A549 treated with CORT108297 at 1 μM for 4 hours (cell line): ENCODE measurements at places on chromosomes 11 and 22. TPM values are rescaled to one million over a fixed set of nuclear protein-coding genes. Genes with fewer than 3 reads are reported as not detected.

Gene MS4A14
- not detected in 5 replicates for total RNA-seq

Gene TUB
- 5.4 to 8.4 TPM (median 7.6 TPM) in 5 replicates for total RNA-seq

Gene CARNS1
- total RNA-seq, result 0.09 to 0.29 TPM (median 0.21 TPM) in 5 replicates

Gene OR8D1
- total RNA-seq, result not detected in 5 replicates

Gene CXCR5
- 0.07 to 0.13 TPM (median 0.11 TPM) in 5 replicates for total RNA-seq

Gene CSKMT
- 10.5 to 19.1 TPM (median 16.3 TPM) in 5 replicates for total RNA-seq

Gene DPP3
- total RNA-seq, result 50.3 to 58.1 TPM (median 55.8 TPM) in 5 replicates

Gene ARHGEF17
- total RNA-seq, result 8.4 to 13.9 TPM (median 13.6 TPM) in 5 replicates

Gene ZNF214
- 0.57 to 1.1 TPM (median 0.79 TPM) in 5 replicates for total RNA-seq

Gene SLC6A5
- total RNA-seq, result not detected in 5 replicates

Gene APOA4
- total RNA-seq, result not detected in 5 replicates

Gene TEX54
- not detected in 5 replicates for total RNA-seq

Gene SLC16A8
- not detected in 5 replicates for total RNA-seq

Gene GTSE1
- 29.8 to 36.2 TPM (median 33.5 TPM) in 5 replicates for total RNA-seq

Gene KDM4F
- total RNA-seq, result not detected in 5 replicates

Gene HTR3A
- total RNA-seq, result not detected in 5 replicates

Gene SLC22A8
- total RNA-seq, result not detected in 5 replicates

Gene LUZP2
- not detected in 5 replicates for total RNA-seq

Gene CHRM1
- total RNA-seq, result 0.02 to 0.16 TPM (median 0.03 TPM) in 4 of 5 replicates, not detected in the other

Gene ADORA2A
- total RNA-seq, result 0.59 to 1.0 TPM (median 0.89 TPM) in 5 replicates

Gene SCUBE2
- total RNA-seq, result 0.38 to 0.82 TPM (median 0.43 TPM) in 5 replicates

Gene MS4A3
- total RNA-seq, result not detected in 5 replicates

Gene MED17
- 20.0 to 22.5 TPM (median 20.8 TPM) in 5 replicates for total RNA-seq

Gene OR2D3
- not detected in 5 replicates for total RNA-seq

Gene CDHR5
- total RNA-seq, result 0.03 to 0.08 TPM in 2 of 5 replicates, not detected in the others

Gene NTM
- total RNA-seq, result not detected in 5 replicates

Gene IL10RA
- total RNA-seq, result 0.02 to 0.21 TPM (median 0.07 TPM) in 4 of 5 replicates, not detected in the other
